ENCODE measurements at places on chromosomes 6 and 20.

DNA sequence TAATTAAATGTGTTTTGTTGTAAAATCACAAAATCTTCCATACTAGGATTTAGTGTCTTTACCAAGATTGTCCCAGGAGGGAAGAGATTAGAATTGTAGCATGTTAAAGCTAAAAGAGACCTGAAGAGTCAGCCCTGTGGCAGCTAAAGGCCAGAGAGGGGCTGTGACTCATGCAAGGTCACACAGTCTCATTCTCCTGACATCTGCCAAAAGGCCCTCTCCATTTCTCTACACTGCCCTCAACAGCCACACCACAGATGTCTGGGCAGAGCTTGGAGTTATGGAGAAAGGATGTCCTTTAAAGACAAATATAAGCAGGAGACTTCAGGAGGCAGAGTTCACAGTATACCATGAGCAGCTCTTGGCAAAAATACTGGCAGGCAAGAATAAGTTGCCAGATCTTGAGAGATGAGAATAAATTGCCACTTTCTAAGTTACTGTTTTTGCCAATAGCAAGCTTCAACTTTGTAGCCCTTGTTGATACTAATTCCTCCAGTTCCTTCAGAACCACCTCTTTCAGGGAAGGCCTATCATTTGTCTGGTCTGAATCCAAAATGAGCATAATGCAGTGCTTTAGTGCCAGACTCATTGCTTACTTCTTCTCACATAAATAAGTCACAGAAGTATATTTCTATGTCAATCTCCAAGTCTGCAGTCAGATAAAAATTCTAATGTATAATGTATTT is 41.7 kb downstream of the AKIRIN2 start:
- no peak for DNase-seq

DNA sequence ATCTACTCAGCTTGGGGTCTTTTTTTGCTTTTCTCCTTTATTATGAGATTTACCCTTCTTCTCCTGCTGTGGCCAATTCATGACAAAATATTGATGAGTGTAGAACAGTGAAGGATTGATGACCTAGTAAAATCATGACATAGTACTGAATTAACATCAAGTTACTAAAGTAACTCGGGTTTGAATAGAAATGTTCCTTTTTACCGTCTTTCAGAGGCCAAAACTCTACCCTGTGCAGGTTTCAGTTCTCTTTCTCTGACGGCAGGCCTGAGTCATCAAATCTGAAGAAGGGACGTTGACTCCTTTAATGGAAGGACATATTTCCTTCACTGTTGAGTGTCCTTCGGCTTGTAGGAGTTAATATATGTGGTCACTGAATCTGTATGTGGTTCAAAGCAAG is 80.7 kb downstream of the RREB1 start:
- DNase-seq = no peak

- no peak for DNase-seq
Measured at GRCh38 chr6:17096096-17096495, 5.8 kb upstream of the STMND1 start.

- no peak for DNase-seq
Measured at GRCh38 chr20:20814685-20815084, 102.2 kb upstream of the RALGAPA2 start.

GRCh38 chr6:27872642-27873020 is 39.6 kb downstream of the OR2B2 start:
- DNase-seq = no peak

Measured in stimulated activated naive CD8-positive, alpha-beta T cell treated with anti-CD3 and anti-CD28 coated beads, Interleukin-15, amount 100 ng/mL, for 72 hours (primary cell).